ENCODE measurements at places on chromosomes 7 and 10.

GRCh38 chr7:85186521-85187241 lies at the start of gene SEMA3D:
TSS of gene SEMA3D (minus strand) at chr7:85187056. CDS start at chr7:85121891, 65,165 bp downstream.
- DNase-seq = no peak

- DNase-seq = no peak
Measured at GRCh38 chr7:30604901-30605300, 10.2 kb downstream of the GARS1 start.

GRCh38 chr7:47942132-47942531 lies 6.1 kb downstream of the PKD1L1 start:
- DNase-seq = no peak

- no peak for DNase-seq
Measured at GRCh38 chr10:10149899-10150298, 867.8 kb upstream of the CELF2 start.

GRCh38 chr7:142804728-142805207 lies 34.0 kb downstream of the PRSS2 start:
- peak; percentile 51 for DNase-seq

DNA sequence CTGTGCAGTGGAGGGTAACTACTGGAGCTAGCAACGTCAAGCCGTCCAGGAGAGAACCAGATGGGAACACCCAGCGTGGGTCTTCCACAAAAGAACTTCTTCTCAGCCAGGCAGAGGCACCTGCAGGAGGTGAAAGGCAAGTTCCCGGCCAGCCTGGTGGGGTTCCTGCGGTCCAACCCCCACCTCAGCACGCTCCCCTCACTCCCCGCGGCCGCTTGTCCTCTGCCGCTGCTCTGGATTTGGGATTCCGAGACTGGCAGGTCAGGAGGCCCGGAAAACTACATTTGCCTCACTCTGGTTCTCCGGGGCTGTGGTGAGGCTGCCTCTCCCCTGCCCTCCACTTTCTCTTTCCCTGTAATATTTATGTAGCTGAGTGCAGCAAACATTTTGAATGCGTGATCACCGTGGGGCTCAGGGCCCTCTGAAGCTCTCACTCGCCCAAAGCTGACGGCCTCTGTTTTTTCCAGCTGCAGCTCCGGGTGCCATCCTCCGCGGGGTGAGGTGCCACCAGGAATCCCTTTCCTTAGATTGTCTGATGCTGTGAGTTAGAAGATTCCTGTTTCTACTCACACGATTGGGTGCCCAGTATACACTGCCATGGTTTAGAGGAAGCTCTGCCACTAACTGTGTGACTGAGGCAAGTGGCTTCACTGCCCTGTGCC lies 366.9 kb downstream of the DNAJB6 start:
- no peak for DNase-seq

GRCh38 chr10:5540080-5540479 lies 15.3 kb downstream of the CALML3 start:
- no peak for DNase-seq

DNA sequence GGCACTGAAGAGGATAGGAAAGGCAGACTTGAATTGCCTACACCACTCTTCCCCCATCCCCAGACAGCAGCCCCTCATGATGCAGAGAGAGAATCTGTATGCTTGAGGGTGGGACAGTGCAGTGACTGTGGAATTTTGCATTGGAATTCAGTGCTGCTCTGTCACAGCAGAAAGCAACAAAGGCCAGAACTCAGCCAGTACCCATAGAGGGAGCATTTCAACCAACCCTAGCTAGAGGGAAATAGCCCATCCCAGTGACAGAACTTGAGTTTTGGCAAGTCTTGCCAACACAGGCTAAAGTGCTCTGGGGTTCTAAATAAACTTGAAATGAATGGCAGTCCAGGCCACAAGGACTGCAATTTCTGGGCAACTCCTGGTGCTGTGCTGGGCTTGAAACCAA lies 80.4 kb downstream of the TES start:
- DNase-seq = no peak

DNA sequence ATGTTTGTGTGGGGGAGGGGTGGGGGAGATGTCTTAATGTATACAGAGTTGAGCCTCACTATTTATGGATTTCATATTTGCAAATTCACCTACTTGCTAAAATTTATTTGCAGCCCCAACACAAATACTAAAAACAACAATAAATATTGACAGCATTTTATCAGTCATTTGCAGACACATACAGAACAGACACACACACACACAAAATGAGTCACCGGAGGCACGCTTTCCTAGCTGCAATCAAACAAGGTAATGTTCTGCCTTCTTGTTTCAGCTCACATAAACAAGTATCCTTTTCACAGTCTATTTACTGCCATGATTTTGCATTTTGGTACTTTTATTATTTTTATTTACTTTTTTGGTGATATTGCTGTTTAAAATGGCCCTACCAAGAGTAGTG lies 88.5 kb downstream of the IPMK start:
- DNase-seq = no peak

GRCh38 chr10:58157076-58157766 lies 110.5 kb downstream of the IPMK start:
- DNase-seq = no peak

GRCh38 chr7:29622335-29623265 lies 59.0 kb downstream of the PRR15 start:
- DNase-seq = no peak

GRCh38 chr10:62655337-62655994 lies 149.1 kb upstream of the ADO start:
- no peak for DNase-seq
